ELF-1 (cell line): ENCODE measurements at places on chromosomes 12 and 14.
A peak's percentile ranks its signal among the peaks of the same experiment; 100 is the strongest.

GRCh38 chr12:92929983-92930382 lies 888 bp upstream of the EEA1 start:
- DNase-seq, result no peak

DNA sequence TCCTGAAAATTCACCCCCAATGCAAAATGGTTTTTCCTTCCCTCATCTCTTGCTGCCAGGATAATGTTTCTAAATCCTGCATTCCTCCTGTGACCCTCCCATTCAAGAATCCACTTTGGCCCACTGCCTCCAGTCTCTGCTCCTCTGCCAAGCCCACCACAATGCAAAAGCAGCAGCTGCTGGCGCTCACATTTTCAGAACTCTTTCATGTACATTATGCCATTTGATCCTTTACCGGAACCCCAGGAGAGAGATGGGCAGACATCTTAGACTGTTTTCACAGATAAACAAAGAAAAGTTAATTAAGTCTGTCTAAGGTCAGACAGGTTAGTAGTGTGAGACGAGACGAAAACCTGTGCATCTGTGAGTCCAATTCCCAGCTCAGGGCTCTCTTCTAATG lies 12.9 kb downstream of the LRIG3 start:
- no peak for DNase-seq

DNA sequence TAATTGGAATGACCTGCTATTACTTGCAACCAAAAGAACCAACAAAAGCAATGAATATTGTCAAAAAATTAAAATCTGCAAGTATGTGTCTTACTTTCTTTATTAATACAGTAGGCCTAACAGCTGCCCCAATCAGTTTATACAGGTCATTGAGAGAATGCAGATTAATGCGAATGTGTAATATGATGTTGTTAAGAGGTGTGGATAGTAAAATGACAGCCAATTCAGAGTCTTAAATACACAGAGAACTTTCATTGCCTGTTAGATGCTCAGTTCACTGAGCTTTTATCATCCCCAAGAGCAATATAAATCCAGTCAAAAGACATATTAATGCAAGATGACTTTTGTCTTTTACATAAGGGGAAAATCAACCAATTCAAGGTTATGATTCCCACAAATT lies 58.7 kb downstream of the STXBP6 start:
- DNase-seq, result no peak

DNA sequence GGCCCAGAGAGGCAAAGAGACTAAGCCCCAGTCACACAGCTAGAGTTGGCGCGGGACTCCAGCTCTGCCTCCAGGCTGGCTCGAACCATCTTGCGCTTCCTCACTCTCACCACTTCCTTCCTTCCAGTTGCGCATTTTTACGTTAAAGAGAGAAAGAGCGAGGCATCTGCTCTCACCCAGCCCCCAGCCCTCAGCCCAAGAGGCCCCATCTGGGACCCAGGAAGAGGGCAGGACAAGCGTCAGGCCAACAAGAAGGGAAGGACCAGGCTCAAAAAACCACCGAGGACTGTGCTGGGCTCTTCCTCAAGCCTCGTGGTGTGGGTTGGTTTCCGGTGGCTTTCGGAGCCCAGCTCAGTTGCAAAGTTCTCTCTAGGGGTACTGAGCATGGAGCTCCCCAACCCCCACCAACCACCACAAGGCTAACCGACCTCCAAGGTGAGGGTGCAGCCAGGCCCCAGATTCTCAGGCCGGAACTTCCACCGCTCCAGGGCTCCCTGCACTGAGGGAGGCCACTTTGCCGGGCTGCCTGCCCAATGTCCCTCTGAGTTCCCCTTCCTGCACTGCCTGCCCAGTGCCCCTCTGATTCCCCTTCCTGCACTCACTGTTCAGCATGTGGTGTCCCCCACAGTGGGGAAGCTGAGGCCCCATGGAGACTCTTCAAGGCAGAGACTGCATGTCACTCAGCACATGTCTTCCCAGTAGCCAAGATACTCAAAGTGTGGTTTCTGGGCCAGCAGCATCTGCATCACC lies 35.9 kb downstream of the TESC start:
- DNase-seq, result no peak

DNA sequence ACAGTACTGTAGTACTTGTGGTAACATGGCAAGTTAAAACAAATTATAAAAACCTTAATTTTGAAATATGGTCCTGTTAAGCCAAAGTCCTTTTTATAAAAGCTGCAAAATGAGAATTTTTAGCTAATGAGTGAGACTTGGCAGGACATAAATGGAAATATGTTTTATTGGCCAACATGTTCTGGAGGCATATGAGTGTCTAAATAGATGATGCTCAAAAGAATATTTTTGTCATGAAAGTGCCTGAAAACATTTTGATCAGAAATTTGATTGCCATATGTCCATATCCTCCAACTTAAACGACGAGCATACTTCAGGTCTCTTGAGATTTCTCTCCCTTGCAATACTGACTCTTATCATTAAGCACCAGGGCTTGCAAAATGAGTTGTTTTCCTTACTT lies 972.6 kb downstream of the TMTC2 start:
- DNase-seq, result no peak

GRCh38 chr12:128073937-128074336 lies 193.0 kb upstream of the TMEM132C start:
- no peak for DNase-seq

- no peak for DNase-seq
Measured at GRCh38 chr12:17076028-17076744, 470.2 kb upstream of the LMO3 start.

DNA sequence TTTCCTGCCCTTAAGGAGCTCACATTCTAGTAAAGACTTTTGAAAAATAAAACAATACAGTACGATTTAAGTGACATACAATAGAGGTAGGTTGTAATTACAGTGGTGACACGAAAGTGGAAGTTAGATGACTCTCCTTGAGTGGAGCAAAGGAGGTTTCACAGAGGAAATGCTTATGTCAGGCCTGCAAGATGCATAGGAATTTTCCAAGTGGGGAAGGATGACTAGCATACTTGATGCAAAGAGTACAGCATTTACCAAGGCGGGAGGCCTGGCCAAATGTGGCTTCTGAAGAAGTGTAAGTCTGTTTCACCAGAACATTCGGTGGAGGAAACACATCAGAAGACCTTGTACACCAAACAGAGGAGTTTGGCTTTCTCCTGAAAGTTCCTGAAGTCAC lies 55.2 kb downstream of the ERO1A start:
- no peak for DNase-seq

- no peak for DNase-seq
Measured at GRCh38 chr12:90790747-90791146, 164.2 kb downstream of the CCER1 start.

DNA sequence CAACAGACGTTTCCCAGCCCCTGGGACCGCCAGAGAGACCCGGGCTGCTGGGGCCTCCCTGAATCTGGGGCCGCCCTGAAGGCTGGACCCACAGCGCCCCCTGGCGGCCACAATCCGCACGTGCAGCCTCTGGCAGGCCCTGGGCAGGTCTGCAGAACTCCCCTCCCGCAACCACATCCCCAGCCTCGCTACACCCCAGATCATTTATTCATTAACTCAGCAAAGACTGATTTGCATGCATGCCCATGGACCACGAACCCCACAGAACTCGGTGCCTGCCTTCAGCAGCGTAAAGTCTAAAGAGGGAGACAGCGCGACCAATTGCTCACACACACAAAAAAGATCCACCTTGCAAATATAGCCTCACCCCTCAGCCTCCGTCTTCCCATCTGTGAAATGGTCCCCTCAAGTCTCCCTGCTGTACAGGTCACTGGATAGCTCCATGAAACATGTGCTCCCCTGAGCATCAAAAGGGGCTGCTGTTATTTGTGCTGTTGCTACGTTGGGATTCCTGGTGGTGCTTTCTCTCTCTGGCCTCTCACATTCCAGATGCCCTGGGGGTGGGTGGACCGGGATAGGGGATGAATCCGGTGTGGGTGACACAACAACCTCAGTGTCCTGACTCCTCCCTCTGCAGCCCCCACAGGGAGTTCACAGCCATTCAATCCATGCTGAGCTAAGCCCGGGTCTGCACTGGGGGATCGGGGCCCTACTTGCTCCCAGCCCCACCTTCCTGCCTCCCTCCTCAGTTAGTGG lies 96.4 kb downstream of the SCARB1 start:
- peak; percentile 92 for DNase-seq

DNA sequence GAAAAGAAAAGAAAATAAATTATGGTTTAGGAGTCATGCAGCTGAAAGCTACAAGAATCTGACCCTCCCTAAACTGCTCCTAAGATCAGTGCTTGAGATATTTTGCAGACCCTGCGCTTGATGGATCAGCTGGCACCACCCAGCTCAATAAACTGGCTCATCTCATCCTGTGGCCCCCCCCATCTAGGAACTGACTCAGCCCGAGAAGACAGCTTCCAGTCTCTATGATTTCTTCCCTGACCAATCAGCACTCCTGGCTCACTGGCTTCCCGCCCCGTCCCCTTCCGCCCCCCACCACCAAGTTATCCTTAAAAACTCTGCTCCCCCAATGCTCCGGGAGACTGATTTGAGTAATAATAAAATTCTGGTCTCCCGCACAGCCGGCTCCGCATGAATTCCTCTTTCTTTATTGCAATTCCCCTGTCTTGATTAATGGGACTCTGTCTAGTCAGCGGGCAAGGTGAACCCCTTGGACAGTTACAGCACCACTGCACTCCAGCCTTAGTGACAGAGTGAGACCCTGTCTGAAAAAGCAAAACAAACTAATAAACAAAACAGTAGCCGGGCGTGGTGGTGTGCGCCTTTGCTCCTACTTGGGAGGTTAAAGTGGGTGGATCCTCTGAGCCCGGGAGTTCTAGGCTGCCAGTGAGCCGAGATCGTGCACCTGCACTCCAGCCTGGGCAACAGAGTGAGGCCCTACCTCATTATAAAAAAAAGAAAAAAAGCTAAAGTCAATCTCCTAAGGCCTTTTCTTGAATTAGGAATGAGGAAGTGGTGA lies 24.5 kb upstream of the SPTLC2 start:
- DNase-seq, result no peak

DNA sequence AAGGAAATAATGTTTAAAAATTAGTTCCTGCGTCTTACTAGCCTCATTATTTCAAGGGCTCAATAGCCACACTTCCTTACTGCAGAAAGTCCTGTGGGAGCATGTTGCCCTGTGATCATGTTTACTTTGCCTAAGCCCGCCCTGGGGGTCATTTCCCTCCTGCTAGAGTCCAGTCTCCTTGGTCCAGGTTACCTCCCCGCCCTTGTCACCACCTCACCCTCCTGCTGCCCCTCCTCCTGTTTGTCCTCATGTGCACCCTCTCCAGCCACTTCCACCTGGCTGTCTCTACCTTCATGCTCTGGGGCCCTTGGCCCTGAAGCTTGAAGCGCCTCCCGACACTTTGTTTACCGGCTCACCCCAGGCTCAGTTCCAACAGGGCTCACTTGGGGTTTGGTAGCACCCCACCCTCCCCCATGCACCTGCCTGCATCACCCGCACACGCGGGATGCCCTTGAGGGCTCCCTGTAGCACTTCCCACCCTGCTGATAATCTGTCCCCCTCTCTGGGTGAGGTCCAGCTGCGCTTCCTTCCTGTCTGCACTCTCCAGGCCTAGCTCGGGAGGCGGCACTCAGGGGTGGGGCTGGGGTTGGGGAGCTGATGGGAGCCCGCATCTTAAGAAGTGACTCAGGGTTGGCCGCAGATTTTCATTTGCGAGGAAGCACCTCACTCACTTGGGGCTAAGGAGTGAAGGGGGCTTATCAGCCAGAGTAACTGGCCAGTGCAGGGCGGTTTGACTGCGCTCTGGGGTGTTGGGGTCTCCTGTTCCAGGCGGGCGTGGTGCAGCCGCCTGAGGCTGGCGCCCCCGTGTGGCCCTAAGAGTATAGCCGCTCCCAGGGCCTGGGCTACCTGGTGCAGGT lies 40.1 kb downstream of the SMIM41 start:
- DNase-seq, result peak; percentile 88

GRCh38 chr12:27034607-27035293 lies 12.4 kb downstream of the MED21 start:
- DNase-seq, result no peak

DNA sequence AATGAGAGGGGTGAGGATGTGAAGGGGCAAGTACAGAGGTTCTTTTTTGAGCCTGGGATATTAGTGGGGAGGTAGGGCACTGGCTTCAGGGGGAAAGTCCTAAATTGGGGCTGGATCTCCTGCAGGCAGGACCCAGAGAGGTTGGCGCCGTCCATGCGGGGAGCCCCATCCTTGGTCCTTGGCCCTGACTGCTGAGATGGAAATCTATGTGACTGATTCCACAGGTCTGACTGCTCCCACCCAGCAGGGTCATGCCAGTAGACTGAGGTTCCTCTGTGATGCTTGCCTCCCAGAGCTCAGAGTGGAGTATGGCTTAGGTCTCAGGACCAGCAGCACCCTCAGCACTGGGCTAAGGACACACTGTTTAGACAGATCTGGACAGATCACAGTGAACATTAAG lies 988.6 kb upstream of the TMEM132C start:
- no peak for DNase-seq

DNA sequence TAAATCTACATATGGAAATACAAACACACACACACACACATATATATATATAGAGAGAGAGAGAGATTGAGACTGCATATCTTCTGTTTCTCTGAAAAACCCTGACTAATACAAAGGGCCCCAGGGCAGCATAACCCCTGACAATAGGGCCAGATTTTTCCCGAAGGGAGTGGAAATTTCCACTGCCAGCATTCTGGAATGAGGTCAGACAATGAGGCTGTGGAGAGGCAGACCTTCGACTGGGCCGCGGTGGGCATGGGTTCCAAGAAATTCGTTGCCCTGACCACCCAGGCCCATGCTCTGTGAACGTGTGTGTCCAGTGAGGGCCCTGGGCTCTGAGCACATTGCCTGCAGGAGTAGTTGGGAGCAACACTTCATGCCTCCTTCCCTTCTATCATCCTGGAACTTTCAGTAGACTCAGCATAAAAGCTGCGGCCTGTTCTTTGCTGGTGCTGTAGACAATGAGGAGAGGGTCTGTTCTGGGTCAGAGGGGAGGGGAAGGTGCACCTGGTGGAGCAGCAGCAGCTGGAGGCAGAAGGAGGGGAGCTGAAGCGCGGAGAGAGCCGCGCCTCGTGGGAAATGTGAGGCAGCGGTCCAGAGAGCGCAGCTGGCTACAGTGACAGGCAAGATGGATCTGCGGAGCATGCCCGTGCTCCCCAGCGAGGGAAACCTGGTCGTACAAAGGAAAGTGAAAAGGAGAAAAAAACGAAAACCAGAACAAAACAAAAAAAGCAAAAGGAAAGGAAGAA lies 25.6 kb upstream of the CCDC60 start:
- DNase-seq, result peak; percentile 63

DNA sequence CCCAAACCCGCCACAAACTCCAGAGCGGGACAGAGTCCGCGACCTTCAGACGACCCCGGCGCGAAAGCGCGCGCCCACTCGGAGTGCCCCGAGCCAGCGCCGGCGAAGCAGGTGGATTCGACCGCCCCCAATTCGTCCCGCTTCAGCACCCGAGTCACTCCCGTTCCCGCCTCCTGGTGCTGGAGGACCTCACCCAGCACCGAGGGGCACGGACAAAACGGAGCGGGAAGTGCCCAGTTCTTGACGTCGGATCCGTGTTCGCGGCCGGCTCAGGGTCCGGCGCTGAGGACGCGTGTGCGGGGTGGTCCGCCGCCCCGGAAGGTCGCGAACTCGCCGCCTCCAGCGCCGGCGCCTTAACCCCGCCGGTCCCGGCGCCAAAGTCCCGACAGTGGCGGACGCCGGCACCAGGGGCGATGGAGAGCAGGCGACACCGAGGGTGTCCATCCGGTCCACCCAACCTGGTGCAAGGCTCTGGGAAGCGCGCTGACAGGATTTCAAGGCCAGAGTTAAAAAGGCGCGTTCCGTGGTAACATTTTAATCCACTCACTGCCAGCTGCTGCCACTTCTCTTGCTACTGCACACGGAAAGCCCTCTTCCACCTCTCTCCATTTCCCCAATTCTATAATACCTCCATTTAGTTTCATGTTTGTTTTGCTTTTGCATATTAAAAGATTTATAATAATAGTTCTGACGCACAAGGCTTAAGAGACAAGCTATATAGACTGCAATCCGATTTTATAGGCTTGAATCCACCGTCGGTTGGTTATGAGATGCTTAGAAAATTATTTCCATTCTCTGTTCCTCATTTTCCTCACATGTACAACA lies 240.0 kb upstream of the CPNE8 start:
- peak; percentile 90 for DNase-seq
